ENCODE measurements at places on chromosomes 1 and 21.
A peak's percentile ranks its signal among the peaks of the same experiment; 100 is the strongest.

- no peak for DNase-seq
Observed at GRCh38 chr21:27761623-27762022, 794.7 kb upstream of the ADAMTS5 start.

DNA sequence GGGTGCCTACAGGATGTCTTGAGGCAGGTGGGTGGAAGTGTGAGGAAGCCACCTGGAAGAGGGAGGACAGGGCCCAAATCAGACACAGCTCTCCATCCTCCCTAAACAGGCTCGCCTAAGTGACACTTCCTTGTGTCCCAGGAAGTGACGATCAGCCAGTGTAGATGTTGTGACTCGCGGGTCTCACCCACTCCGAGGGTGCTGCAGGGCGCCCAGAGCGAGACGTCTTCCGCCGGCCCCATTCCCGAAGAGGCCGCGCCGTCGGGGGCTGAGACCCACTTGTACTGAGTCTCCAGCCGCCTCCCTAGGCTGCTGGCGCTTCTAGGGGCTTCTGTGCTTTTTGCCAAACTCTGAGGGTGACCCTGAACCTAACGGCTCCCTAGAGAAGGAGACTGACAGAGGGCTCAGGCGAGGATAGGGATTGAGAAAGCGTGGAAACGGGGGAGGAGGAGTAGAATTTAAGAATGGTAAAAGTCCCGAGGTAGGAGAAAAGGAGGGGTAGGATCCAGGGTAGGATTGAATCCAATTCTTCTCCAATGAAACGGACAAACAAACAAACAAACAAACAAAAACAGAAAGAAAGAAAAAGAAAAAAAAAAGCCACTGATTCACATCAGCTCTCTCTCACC is 543 bp upstream of the MARK1 start:
- DNase-seq, result peak; percentile 46

GRCh38 chr1:218810306-218810705 is 363.4 kb upstream of the LYPLAL1 start:
- no peak for DNase-seq

GRCh38 chr1:193434319-193434718 is 247.9 kb upstream of the B3GALT2 start:
- peak; percentile 29 for DNase-seq

- peak; percentile 94 for DNase-seq
Observed at GRCh38 chr21:41612674-41613532, 104.9 kb upstream of the TMPRSS2 start.

DNA sequence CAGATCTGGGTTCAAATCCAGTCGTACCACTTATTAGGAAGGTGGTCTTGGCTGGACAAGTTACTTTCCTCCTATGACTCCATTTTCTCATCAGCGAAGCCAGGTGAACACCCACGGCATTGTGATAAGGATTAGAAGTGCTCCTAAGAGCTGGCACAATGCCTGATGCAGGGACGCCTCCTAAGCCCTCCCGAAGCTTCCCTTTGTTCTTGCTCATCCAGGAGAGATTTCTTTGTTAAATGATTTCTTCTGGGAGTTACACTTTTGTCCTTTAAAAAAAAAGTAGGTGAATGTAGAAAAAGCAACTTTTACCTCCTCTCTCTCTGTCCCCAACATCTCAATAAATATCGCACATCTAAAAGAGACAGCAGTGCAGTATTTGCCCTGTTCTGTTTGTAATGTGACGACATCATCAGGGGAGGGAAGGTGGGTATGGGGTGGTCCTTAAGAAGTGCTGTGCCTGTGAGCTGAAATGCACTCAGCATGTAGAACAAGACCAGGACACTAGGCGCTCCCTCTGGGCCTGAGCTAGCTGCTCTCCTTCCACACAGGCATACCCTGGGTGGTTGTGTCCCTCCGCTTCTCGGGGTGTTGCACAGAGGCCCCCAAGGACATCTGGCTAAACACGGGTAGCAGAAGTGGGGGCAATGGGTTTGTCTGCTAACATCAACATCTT is 43.9 kb downstream of the SUSD4 start:
- no peak for DNase-seq

DNA sequence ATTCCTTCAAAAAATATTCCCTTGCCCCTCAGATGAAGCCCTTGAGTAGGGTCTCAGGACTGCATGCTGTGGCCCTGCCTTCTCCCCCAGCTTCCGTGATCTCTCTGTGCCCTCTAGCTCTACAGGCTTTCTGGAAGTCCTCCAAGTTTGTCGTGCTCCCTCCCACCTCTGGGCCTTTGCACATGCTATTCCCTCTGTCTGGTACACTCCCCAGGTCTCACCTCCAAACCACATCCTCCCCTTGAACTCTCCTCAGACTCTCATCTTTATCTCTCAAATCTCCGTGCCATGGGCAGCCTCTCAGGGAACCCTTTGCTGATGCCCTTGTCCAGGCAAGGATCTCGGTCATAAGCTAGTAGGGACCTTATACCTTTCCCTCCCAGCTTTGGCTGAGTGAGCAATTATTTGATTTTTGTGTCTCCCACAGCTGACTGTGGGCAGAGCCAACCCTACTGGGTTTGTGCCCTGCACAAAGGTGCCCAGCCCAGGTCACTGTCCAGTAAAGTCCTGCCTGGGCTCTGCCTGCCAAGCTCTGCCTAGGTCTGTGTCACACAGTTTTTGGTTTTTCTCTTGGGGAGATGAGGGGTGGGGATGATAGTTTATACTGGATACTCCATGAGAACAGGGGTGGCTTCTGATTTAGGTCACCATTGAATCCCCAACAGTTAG is 188.1 kb downstream of the ZNF281 start:
- no peak for DNase-seq

- no peak for DNase-seq
Observed at GRCh38 chr1:199101635-199102034, 462.8 kb downstream of the PTPRC start.

- DNase-seq, result peak; percentile 48
Observed at GRCh38 chr1:112513112-112513870, 4.5 kb downstream of the WNT2B start.

DNA sequence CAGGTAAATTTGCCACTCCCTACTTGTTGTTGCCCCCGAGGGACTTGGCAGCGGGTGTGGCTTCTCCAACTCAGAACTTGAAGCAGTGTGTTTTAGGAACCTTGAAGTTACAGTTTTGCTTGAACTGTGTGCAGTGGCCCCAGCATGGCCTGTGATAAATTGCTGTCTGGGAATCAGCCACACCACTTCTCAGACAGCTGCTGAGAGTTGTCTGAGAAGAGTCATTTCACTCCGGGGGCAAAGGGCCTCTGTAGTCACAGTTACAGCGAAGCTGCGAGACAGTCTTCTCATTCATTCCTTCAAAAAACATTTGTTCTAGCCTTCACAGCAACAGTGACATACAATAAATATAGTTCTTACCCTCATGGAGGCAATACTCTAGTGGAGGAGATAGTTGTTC is 70.3 kb downstream of the PROX1 start:
- DNase-seq, result no peak

DNA sequence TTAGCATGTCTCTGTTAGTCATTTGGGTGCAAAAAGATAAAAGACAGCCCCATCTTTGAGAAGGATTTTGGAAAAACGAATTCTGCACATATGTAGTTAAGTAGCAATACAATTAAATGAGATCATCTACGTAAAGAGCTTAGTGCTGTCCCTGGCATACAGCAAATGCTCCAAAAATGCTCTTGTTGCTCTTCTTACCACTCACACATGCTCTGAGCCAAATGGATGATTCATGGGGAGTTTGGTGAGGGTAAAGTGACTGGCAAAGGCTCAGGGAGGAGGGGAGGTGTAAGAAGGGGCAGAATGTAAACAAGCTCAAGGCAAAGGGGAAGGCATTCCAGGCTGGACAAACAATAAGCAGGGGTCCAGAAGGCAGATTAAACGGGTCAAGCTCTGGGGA is 191.9 kb downstream of the AK5 start:
- DNase-seq, result peak; percentile 92

GRCh38 chr21:17536381-17536780 is 23.5 kb downstream of the CXADR start:
- no peak for DNase-seq

DNA sequence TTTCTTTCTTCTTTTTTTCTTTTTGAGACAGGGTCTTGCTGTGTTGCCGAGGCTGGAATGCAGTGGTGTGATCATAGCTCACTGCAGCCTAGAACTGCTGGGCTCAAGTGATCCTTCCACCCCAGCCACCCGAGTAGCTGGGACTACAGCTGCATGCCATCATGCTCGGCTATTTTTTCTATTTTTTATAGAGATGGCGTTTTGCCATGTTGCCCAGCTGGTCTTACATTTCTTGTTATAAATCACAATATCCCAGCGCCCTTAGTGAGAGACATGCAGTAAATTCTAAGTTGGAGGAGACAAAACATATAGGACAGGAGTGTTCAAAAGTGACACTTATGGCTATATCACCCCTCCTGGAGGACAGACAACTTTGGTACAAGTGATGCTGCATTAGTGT is 31.3 kb upstream of the ACTN2 start:
- no peak for DNase-seq

DNA sequence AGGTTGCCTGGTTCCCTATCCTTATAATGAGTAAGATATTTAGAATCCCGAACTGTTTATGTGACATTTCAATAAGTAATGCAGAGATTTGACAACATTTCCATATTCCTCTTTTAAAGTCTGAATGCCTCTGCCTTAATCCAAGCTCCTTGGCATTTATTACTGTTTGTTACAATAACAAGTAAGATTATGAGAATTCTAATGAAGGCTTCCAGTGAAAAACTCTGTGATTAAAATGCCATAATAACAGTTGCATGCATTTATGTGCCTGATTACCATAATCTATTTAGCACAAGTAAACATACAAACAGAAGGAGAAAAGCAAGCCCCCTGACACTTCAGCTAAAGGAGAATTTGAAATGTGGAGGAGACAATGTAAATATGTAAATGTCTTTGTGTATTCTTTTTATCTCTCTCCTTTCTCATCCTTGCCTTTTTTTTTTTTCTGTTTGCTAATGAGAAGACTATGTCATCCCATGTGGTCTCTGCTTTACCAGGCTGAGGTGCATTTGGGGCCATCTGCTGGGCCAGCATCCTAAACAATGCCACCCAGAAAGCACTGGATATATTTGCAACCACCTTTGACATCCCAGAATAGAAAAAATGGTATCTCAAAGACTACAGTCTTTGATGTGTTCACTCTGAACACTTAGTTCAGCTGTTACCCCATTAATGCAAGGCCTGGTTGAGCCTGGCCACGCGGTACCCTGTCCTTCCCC is 17.2 kb upstream of the OLIG2 start:
- no peak for DNase-seq

DNA sequence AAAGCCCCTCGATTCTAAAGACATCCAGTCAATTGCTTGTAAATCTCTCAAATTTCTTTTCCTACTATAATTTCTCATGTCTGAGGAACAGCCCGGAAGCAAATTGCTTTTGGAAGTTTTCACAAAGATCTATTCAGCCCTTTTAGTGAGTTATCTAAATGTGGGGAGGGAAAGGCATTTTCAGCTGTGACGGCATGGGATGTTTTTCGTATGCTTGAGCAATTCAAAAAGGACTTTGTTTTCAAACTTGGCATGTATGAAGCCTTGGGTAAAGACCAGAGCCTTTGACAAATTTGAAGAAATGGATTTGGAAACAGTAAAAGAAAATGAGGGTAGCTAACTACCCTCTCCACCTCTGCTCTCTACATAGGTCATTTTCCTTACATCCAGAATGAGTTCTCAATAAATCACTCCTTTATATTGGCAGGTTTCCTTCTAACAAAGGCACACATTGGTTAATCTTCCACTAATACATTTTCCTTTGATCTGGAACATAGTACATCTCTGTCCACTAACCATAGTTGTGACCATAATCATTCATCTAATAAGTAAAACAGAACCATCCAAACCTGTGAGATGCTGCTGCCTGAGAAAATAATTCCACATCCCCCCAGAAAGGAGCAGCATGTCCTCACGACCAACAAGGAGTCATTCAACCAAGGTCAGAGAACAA is 66.1 kb upstream of the ADAM30 start:
- no peak for DNase-seq

DNA sequence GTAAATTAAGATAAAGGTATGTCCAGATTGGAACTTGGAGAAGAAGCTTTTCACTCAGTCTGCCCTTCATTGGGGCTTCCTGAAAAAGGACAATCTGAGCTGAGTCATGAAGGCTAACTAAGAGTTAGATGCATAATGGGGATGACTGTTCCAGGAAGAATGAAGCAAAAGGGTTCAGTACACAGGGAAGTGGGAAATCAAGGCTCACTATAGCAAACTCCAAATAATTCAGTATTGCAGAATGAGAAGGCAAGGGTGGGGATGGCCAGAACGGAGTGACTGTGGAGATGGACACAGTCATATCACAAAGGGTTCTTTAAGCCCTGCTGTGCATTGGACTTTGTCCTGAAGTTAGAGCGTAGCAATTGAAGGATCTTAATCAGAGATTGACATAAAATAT is 158.3 kb downstream of the FGGY start:
- peak; percentile 63 for DNase-seq

DNA sequence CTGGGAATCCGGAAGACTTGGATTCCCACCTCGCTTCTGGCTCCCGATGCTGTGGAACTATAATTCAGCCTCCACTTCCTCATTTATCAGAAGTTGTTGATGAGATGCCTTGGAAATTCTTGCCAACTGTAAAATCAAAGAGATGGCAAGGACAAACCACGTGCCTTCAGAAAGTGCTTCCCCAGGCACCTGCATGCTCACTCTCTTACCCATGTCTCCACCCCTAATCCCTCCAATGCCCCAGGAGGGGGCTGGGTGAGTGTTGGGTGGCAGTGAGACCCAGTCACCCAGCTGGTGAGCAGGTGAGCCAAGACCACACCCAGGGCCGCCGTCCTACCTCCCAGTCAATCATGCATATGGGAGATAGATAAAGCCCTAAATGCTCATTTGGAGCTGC is 160.8 kb downstream of the PSMG1 start:
- DNase-seq, result no peak

DNA sequence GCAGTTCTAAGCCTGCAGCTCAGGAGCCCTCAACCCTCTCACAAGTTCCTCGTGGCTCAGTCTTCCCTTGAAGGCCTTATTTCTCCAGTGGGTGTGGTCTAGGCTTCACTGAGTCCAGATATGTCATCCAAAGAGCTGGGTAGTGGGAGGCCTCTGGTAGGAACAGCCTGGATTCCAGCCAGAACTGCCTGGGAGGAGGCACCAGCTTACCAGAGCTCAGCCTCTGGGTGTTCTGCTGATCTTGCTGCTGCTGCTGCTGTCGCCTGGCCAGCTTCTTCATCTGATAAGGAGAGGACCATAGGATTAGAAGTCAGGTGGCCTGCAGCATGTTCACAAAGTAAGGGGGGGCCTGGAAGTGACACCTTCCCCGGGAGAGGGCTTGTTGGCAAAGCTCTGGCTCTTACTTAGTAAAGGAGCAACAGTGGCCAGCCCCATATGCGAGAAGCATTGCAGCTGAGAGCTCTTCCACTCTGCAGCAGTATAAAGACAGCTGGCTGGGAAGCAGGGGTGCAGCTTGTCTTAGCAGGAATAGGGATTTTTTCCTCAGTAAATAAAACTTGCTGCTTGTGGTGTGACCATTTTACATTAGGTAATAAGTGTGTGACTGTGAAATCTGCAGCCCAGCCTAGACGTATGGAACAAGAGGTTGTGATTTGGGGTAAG is 148.5 kb downstream of the LMX1A start:
- peak; percentile 17 for DNase-seq

GRCh38 chr1:178599087-178599486 is 86.2 kb downstream of the TEX35 start:
- no peak for DNase-seq

All from Daoy (cell line).